Body of pancreas (tissue), 4 donors: ENCODE measurements at places on chromosomes 7 and 10. TPM values are rescaled to one million over a fixed set of nuclear protein-coding genes. Genes with fewer than 3 reads are reported as not detected.

The LEP gene
- 72.8 TPM for total RNA-seq

The BLNK gene
- 55.4 TPM for total RNA-seq

The SEC61G gene
- 120 TPM for total RNA-seq

The UBE3C gene
- total RNA-seq: 35.8 TPM

The HMX2 gene
- not detected for total RNA-seq

The SORCS1 gene
- total RNA-seq: 1.3 TPM

The ADAM22 gene
- 1.0 TPM for total RNA-seq

The SFXN2 gene
- total RNA-seq: 7.3 TPM

The CALHM3 gene
- total RNA-seq: 0.52 TPM

The FAM241B gene
- total RNA-seq: 1.8 TPM

The SCRN1 gene
- total RNA-seq: 30.4 TPM

The ZC3HAV1L gene
- total RNA-seq: 20.8 TPM

The KNDC1 gene
- total RNA-seq: 3.3 TPM

The FZD1 gene
- 6.3 TPM for total RNA-seq

The LRRC61 gene
- 4.9 TPM for total RNA-seq

The CYP2W1 gene
- not detected for total RNA-seq

The SPDYE16 gene
- total RNA-seq: 0.26 TPM

The CNPY1 gene
- not detected for total RNA-seq

The SPRN gene
- not detected for total RNA-seq

The NCF1 gene
- not detected for total RNA-seq

The WNT8B gene
- total RNA-seq: not detected

The DEPP1 gene
- 226 TPM for total RNA-seq

The CHN2 gene
- total RNA-seq: 55.7 TPM

The SAMD9L gene
- total RNA-seq: 6.6 TPM

The FBXO24 gene
- total RNA-seq: 1.8 TPM

The FAM25C gene
- not detected for total RNA-seq

The KAZALD1 gene
- 1.6 TPM for total RNA-seq

The RARRES2 gene
- total RNA-seq: 400 TPM

The NUTM2D gene
- total RNA-seq: 6.5 TPM

The DYNC1I1 gene
- total RNA-seq: 1.3 TPM

The CPA5 gene
- total RNA-seq: not detected

The GIMAP4 gene
- total RNA-seq: 13.0 TPM

The ZC3HAV1 gene
- total RNA-seq: 13.5 TPM

The VCL gene
- total RNA-seq: 24.4 TPM
